ENCODE measurements at places on chromosomes 2 and 18. TPM values are rescaled to one million over a fixed set of nuclear protein-coding genes. Genes with fewer than 3 reads are reported as not detected.

DNA sequence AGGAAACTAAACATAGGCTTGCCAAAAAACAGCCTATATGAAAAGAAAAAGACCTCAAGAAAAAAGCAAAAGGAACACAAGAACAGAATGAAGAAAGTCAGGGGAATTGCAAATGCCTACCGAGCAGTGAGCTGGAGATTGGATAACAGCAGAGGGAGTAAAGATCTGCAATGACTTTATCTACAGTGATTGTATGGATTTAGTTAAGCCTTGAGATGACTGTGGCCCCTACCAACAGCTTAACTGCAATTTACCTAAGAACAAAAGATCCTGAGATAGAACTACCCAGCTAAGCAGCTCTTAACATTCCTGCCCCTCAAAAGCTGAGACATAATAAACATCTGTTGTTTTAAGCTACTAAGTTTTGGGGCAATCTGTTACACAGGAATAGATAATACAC lies 20.5 kb downstream of the LNPK start:
- H3K27ac ChIP-seq = no peak overlapping the region
- H3K27me3 ChIP-seq = no peaks in the 10 kb centered on the region
- H3K4me1 ChIP-seq = no peaks in the 10 kb centered on the region
- H3K36me3 ChIP-seq = peaks cover 36% of the 10 kb centered on the region
- DNase-seq = no peak

DNA sequence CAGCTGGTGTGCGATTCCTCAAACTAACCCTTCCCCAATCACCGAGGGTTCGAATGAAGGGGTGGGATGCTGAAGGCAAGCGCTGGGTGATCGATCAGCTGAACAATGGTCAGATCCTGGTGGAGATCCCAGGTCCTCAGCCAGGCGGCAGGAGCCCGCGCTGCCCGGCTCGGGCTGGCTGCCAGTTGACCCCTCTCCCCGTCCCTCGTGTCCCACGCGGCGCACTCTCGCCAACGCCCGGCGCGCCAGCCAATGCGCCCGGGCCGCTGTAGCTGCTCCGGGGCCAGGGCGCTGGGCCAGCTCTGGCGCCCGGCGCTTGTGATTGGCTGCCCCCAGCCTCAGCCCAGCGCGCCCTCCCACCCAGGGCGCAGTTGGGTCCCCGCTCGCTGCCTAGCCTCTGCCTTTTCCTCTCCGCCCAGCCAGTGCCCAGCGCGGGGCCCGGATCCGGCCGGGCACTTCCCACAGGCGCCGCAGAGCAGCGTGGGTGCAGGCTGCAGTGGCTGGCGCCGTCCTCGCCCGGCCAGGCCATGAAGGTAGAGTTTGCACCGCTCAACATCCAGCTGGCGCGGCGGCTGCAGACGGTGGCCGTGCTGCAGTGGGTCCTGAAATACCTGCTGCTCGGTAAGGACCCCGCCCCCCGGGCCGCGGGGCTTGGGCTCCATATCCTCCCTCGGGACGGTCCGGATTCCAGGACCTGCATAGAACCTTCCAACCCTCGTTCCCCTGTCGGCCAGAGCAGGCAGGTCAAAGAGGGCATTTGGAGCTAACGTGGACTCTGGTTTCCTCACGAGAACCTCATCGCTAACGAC lies at the start of gene MOGAT1:
MOGAT1 (plus strand) TSS at position 400 of the 809 bp plus-strand sequence; CDS start at position 528, 128 bp downstream.
- H3K27me3 ChIP-seq = peaks cover 76% of the 10 kb centered on the region
- H3K4me3 ChIP-seq = peak within 1 kb of the TSS; percentile 59
- no peaks in the 10 kb centered on the region for H3K36me3 ChIP-seq
- DNase-seq = peak; percentile 29

The ACVR1C gene
- 2.0 TPM for total RNA-seq

The RAPH1 gene
- total RNA-seq = 0.74 TPM
